Activated CD4-positive, CD25-positive, alpha-beta regulatory T cell treated with anti-CD3 and anti-CD28 coated beads, Interleukin-2, amount 50 U/mL, for 72 hours (primary cell): ENCODE measurements at places on chromosomes 2 and 18.

DNA sequence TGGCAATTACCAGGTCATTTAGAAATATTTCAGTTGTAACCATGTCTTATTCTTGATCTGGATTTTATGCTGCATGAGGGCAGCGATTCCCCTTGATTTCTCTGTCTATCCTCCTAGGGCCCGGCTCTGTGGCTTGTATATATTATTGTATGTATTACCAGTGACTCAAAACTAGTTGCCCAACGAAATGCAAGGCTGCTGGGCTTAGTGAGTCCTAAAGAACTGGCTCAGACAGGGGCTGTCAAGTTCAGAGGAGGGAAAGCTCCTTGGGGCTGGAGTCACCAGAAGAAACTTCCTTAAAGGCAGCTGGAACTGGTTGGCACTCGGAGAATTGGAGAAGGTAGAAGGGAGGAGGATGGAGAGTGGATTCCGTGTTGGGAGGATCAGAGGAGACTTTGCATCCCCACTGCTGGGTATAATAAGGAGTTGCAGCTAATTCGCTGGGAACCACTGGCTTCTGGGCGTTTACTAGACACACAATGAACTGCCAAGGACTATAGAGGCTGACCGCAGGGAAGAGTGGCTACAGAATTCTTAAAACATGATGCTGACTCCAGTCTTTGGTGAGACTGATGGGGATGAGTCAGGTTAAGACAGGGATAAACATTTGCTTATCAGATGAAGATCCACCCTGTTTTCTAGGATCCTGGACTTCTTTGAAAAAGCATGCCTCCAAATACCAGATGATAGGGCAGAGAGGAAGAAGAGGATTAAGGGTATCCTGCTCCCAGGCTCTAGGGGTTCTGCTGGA lies 104.3 kb downstream of the PRKCE start:
- DNase-seq = no peak

DNA sequence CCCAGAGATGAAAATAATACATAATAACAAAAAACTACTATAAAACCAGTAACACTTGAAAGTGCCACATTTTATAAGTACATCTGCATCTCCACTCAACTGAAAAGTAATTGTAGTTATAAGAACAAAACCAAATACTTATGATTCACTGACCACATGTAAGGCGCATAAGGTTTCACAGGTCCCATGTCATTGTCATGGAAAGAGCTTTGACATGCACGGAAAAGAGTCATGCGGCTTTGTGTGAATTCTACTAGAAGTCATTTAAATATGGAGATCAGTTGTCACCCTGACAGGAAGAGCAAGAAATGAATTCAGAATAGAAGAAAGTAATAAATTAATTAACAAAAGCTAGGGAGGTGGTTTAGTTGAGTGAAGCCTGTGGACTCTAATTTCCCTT lies 459.1 kb downstream of the CDH2 start:
- DNase-seq = no peak

DNA sequence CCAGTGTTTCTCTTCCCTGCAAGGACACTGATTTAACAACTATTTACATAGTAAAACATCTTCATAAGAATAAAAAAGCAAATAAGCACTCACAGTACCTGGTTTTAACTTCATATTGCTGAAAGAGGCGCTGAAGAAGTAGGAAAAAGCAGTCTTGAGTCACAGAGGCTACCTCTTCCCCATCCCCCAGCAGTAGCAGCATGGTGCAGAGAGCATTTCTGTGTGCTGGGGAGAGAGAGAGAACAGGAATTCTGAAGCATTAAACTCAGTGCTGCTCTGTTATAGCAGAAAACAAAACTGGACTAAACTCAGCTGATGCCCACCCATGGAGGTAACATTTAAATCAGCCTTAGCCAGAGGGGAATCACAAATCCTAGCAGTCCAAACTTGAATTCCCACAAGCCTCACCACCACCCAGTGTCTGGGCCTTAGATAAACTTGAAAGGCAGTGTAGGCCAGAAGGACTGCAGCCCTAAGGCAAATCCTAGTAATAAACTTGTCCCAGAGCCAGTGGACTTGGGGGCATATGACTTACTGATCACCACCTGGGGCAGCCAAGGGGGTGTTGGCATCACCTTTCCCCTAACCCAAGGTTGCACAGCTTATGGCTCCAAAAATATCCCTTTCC lies 321.8 kb upstream of the CWC22 start:
- no peak for DNase-seq

- no peak for DNase-seq
These were observed 12.2 kb downstream of the SLC9A4 start for GRCh38 chr2:102485147-102485785.

GRCh38 chr2:165631089-165631488 lies 161.6 kb downstream of the CSRNP3 start:
- no peak for DNase-seq

GRCh38 chr2:200777275-200777674 lies 34.4 kb upstream of the BZW1 start:
- DNase-seq = no peak
